Omental fat pad (tissue), 4 donors: ENCODE measurements at places on chromosomes 1 and 21. TPM values are rescaled to one million over a fixed set of nuclear protein-coding genes. Genes with fewer than 3 reads are reported as not detected.

GRCh38 chr1:45172764-45173163 is 33.6 kb downstream of the ZSWIM5 start:
- DNase-seq = no peak

GRCh38 chr21:29697555-29698193 is 242.1 kb downstream of the GRIK1 start:
- DNase-seq = no peak

ISG20L2 gene
- total RNA-seq = 19.8 TPM

DNA sequence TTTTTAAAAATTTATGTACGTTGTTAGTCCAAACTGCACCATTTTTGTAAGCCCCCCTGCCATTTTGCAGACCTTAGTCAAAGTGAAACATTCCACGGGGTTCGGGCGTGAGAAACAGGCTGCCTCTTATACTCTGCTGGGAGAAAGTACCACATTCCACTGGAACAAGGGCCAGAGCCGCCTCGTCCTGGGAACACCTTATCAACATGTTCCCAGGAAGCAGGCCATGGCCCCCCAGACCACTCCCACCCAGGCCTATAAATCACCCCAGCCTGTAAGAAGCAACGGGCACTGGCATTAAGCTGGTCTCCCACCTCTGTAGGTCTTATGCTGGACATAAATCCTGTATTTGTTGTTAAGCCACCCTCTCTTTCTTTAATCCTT is 854 bp upstream of the ZRANB2 start:
- DNase-seq = no peak

LCE1B gene
- total RNA-seq = not detected

ASTN1 gene
- 1.2 TPM for total RNA-seq

DNA sequence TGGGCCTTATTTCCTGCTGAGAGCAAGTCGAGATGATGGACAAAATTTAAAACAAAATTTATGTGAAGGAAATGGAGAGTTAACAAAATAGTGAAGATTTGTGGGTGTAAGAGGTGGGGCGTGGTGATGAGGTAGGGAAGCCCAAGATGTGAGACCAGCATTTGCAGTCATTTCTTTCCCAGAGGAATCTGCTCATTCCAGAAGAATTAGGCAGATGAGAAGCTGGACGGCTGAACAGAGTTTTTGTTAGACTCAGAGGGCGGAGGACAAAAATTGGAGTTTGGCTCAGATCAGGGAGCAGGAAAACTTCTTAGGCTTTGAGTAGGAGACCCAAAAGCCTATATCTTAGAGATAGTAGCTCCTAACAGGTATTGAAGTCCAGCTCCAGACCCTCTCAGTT is 65.3 kb downstream of the CAMTA1 start:
- DNase-seq = no peak

GRCh38 chr1:163565166-163565565 is 243.4 kb downstream of the NUF2 start:
- no peak for DNase-seq

LAMC1 gene
- 472 TPM for total RNA-seq

- no peak for DNase-seq
Observed at GRCh38 chr1:150813028-150813707, 5.1 kb upstream of the CTSK start.

UMODL1 gene
- total RNA-seq = not detected

RGS8 gene
- 0.12 TPM for total RNA-seq

DNA sequence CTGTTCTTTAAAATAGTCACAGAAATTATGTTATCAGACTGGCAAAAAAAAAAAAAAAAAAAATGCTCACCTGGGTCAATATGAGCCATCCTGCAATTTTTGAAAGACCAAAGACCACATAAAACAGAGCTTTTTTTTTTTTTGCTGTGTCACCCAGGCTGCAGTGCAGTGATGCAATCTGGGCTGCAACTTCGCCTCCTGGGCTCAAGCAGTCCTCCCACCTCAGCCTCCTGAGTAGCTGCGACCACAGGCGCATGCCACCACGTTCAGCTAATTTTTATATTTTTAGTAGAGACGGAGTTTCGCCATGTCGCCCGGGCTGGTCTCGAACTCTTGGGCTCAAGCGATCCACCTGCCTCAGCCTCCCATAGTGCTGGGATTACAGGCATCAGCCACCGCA is 62.8 kb downstream of the RGS13 start:
- DNase-seq = no peak

FAM151A gene
- 0.19 TPM for total RNA-seq

- DNase-seq = no peak
Observed at GRCh38 chr1:45177452-45177851, 29.0 kb downstream of the ZSWIM5 start.

DNA sequence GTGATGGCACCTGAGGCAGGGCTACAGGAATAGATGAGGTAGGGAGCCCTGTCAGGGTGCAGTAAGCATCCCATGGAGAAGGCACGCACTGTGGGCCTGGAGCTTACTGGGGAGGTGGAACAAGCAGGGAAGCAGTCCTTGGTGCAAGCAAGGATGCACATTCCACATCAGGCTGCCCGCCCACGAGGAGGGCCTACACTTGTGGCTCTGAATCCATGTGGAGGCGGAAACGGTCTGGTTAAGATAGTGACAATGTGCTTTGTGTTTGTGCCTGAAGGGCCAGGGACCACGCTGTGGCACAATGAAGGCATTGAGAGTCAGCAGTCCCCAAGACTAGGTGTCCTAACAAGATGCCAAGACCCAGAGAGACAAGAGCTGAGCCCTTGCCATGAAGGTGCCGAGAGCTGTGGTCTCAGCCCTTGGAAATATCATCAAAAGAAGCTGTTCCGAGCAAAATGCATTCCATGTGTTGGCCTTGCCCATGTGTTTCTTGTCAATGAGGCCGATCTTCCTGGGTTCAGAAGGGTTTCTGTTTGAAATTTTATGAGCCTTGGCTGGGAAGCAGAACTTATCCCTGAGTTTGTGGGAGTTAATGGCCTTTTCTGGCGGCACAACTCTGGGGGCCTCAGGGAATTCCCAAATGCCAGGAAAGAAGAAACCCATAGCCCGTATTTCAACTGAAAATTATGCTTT is 111.9 kb downstream of the NGF start:
- no peak for DNase-seq

GRCh38 chr1:184010788-184011187 is 26.7 kb downstream of the COLGALT2 start:
- no peak for DNase-seq

- no peak for DNase-seq
Observed at GRCh38 chr1:26949926-26950319, 10.3 kb downstream of the KDF1 start.

DNA sequence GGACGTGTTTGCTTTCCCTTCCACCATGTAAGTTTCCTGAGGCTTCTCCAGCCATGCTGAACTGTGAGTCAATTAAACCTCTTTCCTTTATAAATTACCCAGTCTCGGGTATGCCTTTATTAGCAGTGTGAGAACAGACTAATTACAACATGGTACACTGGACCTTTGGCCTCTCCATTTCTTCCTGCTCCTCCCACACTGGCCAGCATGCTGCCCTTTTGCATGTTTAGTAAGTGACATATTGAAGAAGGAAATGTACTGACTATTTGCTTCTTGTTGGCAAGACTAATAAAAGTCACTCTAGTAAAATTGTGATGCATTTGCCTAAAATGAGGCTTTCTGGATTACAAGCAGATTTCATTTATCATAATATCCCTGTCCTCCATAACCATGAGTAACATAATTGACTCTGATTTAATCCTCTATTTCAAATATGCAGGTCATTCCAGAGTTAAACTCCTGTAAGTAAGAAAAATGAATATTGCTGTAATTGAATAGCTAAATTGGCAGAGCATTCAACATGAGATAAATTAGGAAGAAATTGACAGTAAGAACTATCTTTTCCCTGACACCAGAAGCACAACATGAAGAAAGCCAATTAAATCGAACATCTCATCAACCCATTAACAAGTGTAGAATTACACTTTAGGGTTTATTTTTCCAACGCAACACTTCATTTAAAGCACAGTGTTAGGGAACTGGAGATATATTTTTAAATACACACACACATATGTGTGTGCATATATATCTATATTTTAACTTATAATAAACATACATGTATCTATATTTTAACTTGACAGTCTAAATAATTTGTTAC is 427.8 kb upstream of the ZP4 start:
- no peak for DNase-seq

DNA sequence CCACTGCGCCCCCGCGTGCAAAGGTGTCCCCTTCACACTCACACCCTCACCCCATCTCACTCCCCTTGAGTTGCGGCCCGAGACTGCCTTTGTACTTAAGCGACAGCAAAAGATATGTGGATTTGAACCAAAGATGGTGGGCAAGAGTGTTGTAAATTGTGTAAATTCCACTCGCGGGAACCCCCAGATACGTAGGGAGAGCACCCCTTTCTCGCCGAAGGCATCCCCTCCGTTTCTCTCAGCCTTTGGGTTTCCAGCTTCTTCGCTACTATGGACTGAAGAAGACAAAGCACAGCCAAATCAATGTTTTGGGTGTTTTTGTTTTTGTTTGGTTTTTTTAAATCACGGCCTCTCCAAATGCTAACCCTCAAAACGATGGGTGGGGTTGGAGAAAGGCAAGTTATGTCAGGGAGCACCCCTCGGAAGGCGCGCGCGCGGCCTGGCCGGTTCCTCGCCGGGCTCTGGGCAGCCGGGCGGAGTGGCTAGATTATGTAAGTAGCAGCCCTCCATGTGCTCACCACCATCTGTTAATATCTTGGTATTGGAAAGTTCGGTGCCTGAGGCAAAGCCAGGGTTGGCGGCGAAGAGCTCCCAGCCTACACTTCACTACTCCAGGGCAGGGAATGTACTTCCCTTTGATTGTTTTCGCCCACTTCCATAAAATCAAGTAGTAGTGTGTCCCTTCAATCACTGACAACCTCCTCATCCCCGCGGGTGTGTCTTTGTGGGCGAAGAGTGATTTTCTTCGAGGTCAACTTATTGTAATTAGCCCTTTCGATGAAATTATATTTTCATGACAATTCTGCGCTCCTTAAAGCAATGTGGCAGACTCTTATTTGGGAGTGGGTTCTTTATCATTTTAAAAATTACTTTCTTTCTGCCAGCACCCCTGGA is 4.0 kb upstream of the PROX1 start:
- no peak for DNase-seq

DNA sequence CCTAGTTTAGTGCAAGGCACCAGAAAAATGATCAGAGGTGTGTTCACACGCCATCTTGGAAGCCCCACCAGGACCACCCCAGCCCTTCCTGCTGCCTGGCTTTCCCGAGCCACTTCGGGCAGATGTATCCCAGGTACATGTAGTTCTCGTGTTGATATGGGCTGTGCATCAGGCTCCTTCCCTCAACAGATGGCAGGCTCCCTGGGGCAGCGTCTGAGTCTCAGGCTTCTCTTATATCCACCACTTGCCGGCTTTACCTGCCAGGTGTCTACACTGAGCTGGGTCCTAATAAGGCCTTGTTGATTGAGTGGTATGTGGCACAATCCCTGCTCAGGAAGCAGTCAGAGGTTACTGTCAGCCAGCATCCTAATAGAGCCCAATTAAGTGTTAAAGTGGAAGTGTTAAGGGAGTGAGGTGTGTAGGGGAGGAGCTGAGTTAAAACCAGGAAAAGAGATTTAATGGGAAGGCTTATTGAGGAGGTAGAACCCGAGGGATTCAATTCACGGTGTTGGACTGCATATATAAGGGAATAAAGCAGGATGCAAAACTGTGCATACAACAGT is 8.5 kb downstream of the GPA33 start:
- no peak for DNase-seq

SETD4 gene
- total RNA-seq = 16.7 TPM

DNA sequence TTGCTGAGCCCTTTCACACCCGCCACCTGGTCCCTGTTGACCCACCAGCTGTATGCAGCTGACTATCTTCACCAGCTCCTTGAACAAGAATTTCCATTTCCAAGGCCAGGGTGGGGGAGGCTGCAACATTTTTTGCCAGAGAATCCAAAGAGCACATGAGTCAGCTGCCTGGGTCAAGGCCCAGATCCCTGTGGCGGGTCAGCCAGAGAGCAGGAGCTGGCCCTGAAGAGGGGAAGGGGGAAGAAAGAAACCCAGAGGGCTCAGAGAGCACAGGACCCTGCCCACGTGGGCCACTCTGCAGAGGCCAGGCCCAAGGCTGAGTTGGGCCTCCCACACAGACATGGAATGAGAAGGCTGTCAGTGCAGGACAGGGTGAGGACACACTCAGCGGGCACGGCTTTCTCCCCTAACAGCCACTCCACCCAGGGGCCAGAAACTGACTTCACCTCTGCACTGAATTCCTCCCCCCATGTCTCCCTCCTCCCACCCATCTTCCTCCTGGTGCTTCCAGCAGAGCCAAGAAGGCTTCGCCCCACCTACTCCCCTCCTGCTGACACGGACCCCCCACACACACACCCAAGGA is 28.9 kb downstream of the S100A6 start:
- peak; percentile 42 for DNase-seq

DNA sequence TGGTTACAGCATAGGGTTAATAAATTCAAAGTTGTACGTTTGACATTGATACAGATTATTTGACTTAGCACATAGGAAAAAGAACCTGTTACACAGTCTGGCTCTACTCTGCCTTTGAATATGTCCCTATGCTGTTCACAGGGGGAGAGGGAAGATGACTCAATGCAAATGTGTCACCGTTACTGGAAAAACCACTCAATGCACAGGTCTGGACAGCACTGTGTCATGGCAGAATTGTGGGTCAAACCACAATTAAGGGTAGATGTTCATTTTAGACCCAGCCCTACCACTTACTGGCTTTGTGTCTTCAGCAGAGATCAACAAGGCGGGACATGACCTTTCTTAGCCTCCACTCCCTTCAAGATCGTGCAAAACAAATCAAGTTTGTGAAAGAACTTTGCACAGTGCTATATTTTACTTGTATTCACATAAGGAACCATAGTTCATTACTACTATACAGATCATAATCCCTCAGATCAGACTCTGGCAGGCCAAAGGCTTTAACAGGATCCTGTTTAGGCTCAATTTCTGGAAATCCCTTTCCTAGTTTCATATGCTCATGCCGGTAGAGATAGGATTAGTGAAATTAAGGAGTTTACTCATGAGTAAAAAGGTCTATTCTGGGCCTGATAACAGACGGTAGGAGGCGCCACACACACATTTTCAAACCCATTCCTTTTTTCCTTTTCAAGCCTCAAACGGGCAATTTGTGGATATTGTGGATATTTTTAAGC is 22.1 kb downstream of the EIF2D start:
- no peak for DNase-seq

DNA sequence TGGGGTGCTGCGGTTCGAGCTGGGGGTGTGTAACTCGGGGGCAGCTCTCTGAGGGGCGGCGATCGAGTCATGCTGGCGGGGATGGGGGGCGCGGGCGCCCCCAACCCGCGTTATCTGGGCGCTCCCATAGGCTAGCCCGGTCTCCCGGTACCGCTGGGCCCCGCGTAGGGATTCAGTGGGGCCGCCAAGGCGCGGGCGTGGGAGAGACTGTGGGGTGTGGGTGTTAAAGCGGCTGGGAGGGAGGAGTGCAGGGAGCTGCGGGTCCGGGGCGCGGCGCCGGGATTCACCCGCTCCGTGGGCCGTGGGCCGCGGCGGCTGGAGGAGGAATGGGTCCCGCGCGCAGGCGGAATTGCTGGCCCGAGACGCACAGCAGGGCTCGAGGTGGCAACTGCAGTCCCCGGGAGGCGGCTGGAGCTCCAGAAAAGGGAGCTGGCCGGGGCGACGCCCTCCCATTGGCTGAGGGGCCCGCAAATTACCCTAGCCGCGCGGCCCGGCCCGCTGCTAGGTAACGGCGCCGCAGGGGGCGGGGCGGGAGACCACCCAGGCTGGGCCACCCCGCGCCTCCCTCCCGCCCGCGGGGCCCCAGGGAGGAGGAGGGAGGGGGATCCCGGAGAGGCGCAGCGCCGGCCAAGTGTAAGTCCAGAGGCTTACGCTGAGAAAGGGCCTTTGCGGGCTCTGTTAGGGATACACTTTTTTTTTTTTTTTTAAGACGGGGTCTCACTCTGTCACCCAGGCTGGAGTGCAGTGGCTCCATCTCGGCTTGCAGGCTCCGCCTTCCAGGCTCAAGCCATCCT is at the start of gene PTCH2:
TSS of gene PTCH2 (minus strand) at position 392 of the 794 bp plus-strand sequence. CDS start at position 71, 321 bp downstream.
- no peak for DNase-seq

- no peak for DNase-seq
Observed at GRCh38 chr1:26010825-26011224, 10.8 kb upstream of the EXTL1 start.
